ENCODE measurements at places on chromosomes 1 and 21.

- DNase-seq: no peak
These were observed 65.7 kb downstream of the ST6GALNAC3 start for GRCh38 chr1:76140227-76140626.

DNA sequence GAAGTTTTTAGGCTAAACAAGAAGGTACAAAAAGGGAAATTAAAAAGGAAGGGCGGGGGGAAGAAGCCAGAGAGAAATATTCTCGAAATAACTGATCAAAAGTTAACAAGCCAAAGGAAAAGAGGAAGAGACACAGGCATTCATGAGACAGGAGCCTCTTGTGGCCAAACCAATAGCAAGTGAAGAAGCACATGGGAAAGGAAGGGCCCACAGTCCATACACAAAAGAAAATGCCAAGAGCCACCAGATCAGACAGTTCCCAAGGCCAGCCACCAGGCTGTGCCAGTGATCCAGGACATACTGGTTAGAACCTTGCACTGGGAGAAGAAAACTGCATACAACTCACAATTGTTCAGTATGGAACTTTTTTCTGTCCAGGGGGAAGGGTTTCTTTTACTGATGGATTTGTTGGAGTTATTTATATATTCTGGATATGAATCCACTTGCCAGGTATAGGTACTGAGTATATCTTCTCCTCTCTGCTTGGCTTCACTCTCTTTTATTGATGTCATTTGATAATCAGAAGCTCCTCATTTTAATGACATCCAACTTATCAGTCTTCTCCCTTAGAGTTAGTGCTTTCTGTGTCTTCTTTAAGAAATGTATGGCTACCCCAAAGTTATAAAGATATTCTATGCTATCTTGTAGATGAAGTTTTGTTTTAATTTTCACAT lies 76.8 kb downstream of the CD46 start:
- DNase-seq: no peak

DNA sequence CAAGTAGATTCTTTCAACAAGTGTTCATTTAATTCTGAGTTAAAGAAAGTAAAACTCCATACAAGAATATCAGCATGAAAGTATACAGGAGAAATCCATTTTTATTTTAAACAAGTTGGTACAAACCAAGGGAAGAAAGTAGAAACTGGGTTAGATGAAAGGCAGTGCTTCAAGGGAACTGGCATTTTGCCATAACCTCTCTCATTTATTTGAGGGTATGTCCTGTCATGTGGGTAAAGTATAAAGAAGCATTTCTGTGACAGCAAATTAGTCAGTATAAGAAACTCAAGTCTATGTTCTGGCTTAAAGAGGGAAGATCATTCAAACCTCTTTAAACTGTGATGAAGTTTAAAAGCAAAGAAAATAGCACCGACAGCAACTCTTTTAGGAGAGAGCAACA lies 32.0 kb downstream of the OLFM3 start:
- DNase-seq: no peak

DNA sequence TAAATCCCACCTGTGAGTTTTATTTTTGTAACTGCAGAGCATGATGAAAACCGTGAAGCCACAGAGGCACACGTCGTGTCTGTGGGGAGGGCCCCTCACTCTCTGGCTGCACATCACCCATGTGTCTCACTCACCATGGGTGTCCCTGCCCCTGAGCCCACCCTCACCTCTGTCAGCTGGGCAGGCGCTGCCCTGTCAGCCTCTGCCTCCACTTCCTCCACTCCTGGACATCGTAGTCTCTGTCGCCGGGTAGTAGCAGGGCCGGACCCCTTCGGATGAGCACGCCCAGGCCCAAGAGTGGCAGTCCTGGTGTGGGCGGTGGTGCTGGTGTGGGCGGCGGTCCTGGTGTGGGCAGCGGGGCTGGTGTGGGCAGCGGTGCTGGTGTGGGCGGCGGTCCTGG lies 37.3 kb downstream of the COL18A1 start:
- no peak for DNase-seq

- DNase-seq: no peak
These were observed 40.3 kb downstream of the RGS5 start for GRCh38 chr1:163162381-163162914.
